OCI-LY7 (cell line): ENCODE measurements at places on chromosomes 13 and 19.

GRCh38 chr19:49408816-49409440 lies 14.3 kb downstream of the PTH2 start:
- peak; percentile 44 for DNase-seq

- DNase-seq = no peak
Observed at GRCh38 chr19:42212886-42213285, 4.6 kb downstream of the DEDD2 start.

GRCh38 chr13:36332986-36333385 lies 13.2 kb downstream of the SPART start:
- no peak for DNase-seq

DNA sequence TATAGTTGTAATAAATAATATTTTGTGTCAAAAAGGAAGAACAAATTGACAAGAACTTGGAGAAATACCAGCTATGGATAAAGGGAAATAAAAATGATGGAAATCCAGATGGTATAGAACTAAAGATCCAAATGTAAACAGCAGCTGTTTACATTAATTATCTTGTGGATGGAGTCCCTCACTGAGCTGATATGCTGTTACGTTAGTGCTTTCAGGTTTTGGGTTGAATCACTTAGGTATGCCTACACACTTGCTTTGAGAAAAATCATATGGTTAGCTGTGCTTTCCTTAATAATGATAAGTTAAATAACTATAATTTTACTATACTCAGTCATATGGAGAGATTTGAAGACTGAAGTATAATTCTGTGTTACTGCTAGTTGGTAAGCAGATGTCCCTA lies 27.7 kb downstream of the WASF3 start:
- DNase-seq = no peak
